ENCODE measurements at places on chromosomes 1 and 21.

- DNase-seq = no peak
Measured at GRCh38 chr1:203225071-203225470, 4.4 kb downstream of the CHIT1 start.

DNA sequence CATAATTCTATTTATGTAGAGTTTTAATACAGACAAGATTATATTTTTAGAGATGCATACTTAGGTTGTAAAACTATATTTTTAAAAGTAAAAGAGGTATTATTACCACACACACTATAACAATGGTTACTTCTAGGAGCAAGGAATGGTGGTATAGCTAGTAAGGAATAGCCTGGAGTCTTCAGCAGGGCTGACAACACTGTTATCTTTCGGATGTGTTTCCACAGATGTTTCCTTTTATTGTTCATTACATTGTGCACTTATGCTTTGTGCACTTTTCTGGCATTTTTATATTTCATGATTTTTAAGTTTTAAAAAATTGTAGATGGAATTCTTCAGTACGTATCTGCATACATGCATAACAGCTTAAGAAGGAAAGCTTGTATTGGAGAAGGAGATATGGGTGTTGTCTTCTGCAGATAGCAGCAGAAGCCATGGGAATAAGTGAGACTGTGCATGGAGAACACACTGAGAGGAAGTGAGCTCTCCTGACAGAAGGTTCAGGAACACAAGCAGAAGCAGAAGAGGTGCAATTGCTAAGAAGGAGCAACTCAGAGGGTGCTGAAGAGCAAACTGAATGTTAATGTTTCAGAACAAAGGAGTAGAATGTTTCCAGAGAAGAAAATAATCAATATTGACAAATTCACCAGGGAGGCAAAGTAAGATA lies 91.8 kb downstream of the UCHL5 start:
- no peak for DNase-seq

- DNase-seq = no peak
Measured at GRCh38 chr1:60866226-60866900, 216.0 kb upstream of the NFIA start.

DNA sequence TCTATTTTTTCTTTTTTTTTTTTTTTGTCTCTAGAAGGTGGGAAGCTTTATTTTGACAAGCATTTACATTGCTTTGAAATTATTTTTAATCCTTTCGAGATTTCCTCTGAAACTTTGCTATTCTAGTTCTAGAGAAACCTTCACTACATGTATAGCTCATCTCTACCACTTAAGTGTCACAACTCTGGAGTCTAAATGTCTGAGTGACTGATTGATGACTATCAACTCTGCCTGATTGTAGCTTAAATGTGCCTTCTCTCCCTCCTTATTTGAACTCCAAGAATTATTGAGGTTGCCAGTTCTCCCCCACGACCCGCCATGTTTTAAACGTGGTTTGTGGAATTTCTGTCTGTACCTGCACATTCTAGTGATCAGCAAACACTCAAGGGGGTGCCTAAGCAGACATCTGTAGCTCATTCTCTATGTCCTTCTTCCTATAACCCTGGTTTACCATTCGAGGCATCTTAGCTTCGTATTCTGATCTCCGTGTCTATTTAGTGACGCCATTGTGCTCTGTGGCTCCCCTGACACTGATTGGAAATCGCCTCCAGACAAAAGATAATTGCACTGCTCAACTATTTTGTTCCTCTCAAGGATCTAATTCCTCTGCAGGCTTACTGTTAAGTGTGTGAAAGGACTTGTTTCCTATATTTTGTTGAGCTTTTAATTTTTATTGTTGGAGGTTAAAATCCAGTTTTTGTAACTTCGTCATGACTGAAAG lies 1570.6 kb downstream of the BRINP3 start:
- no peak for DNase-seq

GRCh38 chr1:240501115-240501514 lies 110.8 kb downstream of the GREM2 start:
- no peak for DNase-seq

GRCh38 chr1:238710697-238711096 lies 675.7 kb upstream of the CHRM3 start:
- DNase-seq = no peak

Measured in muscle of back (tissue), 13 donors.